RWPE1 (cell line): ENCODE measurements at places on chromosomes 5 and 9.

DNA sequence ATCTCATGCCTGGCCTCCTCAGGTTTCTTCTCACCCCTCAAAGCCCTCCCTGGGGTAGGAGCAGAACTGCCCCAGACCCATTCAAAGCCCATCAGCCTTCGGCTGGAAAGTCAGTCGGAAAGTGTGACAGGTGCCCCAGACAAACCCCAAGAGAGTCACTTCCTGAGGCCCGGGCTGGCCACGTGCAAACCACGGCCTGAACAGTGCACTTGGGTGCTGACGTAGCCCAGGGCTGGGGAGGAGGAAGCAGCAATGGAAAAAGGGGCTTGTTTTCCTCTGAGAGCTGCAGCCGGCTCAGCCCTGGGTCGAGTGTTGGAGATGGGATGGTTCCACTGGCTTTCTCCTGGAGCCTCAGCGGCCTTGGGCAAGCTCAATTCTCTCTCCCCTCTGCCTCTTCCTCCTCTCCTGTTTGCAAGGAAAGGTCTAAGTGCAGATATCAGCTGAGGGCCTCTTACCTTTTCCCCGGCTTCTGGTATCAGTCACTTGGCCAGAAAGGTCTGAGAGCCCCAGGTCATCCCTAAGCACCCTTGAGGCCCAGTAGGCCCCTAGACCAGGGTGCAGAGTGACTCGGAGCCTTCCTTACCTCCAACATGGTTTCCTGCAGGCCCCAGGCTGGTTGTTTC, 5.9 kb upstream of the EGR1 start:
- DNase-seq = no peak

DNA sequence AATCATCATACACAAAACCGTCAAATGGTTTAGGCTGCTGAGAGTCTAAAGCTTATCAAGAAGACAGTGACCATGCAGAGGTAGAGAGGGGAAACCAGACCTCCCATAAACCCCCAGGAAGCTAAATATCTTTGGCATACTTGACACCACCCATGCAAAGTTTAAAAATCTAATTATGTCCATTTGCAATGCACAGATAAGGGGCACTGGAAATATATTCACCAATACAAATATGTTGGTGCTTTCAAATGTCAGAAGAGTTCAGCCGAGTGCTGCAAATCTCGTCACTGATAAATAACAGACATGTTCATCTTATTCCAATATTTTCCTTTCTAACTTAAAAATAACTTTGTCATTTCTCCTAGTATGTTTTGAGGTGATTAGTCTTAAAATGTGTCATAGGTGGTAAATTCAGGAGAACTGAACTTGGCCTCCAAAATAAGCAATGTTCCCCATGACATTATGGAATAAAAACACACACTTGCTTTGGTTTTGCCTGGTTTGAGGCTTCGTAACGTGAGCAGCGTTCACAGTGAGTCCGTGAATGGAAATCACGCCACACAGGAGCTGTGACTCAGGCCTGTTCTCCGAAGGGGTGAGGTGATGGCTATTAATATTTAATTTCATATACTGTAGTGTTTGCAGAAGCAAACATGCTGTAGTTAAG, 182.2 kb downstream of the AOPEP start:
- DNase-seq = no peak

- DNase-seq = no peak
These were observed 7.0 kb upstream of the GBGT1 start for GRCh38 chr9:133170716-133171115.

- no peak for DNase-seq
These were observed 186.7 kb downstream of the MAT2B start for GRCh38 chr5:163692091-163692490.

DNA sequence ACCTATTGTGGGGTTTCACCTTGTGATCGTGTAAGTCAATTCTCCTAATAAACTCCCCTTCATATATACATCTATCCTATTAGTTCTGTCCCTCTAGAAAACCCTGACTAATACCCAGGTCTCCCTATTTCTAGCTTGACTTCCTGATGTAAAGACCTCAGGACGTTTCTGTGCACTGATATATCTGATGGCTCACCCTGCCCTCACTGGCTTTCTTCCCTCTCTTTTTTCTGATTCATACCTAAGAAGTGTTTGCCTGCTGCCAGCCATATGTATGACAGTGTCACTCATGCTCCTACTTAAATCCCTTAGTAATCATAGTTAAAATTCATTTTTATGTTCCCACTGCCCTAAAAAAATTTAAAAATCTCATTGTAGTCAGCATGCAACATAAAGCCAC, 124.8 kb upstream of the CCNG1 start:
- DNase-seq = no peak

DNA sequence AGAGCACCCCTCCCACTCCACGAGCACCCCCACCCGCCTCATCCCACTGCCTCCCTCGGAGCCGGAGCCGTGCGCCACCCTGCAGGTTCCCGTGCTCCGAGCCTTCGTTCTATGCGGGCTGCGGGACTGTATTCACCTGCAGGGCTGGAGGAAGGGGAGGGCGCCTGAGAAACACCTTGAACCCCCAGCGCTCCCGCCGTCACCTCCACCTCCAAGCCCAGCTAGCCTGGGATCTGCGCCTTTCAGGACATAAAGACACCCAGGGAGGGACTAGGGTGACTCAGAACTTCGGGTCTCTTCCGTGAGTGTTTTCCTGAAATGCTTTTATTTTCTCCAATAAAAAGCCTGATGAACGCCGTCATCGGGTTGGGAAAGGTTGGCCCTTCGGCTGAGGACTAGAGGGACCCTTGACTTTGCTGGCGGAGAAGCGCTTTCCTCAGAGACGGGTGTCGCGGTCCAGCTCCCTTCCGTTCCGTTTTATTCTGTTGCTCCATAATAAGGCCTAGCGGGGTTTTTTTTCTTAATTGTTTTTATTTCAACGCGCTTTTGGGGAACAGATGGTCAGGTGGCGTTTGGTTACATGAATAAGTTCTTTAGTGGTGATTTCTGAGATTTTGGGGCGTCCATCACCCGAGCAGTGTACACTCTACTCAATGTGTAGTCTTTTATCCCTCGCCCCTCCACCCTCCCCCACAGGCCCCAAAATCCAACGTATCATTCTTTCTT, 4.6 kb downstream of the TLX3 start:
- DNase-seq = no peak

- no peak for DNase-seq
These were observed 98.3 kb downstream of the BASP1 start for GRCh38 chr5:17315710-17316221.

DNA sequence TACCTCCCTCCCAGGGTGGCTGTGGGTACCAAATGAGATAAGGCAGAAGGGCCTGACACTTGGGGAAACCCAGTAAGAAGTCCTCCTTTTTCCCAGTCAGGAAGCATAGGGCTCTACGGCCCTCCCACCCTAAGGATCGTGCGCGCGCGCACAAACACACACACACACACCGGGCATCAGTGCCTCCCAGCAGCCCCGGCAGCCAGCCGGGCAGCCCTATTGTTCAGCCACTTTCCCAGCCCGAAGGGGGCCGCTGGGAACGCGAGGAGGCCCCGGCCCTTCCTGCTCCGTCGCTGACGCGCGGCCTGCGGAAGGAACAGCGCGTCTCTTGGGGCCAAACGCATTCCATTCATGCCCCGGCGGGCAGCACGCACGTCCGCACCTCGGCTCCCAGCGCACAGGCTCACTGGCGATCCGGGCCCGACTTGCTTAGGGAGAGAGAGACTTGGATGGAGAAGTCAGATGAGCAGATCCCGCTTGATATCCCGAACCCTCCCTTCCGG, 22.6 kb downstream of the DUSP1 start:
- DNase-seq = no peak

DNA sequence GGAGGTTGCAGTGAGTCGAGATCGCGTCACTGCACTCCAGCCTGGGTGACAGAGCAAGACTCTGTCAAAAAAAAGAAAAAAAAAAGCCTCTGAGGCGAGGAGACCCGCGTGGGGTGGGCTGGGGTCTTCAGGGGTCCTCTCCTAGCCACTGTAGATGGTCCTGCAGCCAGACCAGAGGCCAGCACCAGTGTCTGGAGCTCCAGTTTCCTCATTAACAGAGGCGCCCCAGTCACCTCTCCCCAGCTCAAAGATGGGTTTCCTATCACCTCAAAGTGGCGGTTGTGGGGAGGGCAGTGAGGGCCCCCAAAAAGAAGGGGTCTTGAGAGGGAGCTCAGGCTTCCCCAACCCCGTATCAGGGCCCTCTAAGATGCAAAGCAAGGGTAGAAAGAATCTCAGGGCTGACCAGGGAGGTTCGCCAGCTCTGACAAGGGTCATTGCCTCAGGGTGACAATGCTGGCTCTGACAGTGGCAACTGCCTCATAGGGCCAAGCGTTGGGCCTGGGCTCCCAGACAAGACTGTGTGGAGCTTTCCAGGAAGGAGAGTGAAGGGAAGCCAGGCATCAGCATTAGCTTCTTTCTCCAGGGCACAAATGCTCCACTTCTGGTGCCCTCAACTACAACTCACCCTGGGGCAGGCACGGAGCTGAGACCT, 15.0 kb downstream of the STK10 start:
- DNase-seq = no peak

GRCh38 chr9:94472806-94473360, 82.0 kb upstream of the PCAT7 start:
- DNase-seq = no peak
